ENCODE measurements at places on chromosomes 6 and 20. TPM values are rescaled to one million over a fixed set of nuclear protein-coding genes. Genes with fewer than 3 reads are reported as not detected.

DNA sequence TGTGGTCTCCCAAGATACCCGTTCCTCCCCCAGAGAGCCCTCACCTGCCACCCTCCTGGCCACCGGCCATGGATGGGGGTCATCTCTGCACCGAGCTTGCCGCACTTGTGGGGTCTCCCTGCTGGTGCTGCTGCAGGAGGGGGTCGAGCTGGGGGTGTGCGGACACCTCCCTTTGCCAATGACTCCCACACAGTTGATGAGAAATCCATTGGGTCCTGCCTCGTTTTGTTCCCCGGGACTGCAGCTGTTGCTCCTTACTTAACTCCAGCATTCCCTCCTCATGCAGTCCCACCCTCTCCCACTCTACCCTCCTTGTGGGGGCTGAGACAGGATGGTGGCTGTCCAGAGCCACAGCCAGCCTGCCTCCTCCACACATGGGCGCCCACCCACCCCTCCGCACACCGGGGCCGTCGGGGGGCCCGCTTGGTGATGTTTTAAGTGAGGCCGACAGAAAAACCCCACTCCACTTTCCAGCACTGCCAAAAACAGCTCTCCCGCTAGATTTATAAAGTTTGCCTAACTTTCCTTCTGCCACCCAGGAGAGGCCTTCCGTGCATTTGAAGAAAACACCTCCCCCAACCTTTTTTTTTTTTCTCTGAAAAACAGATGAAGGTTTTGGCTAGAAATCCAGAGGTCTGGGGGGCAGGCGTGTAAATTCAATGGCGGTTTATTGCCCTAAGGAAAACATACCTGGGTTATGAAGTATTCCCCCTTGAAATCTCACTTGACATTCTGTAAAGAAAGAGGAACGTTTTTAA is 53.5 kb upstream of the APCDD1L start:
- no peak for DNase-seq

- DNase-seq = no peak
Observed at GRCh38 chr6:166313255-166314070, 5.3 kb upstream of the PRR18 start.

DNA sequence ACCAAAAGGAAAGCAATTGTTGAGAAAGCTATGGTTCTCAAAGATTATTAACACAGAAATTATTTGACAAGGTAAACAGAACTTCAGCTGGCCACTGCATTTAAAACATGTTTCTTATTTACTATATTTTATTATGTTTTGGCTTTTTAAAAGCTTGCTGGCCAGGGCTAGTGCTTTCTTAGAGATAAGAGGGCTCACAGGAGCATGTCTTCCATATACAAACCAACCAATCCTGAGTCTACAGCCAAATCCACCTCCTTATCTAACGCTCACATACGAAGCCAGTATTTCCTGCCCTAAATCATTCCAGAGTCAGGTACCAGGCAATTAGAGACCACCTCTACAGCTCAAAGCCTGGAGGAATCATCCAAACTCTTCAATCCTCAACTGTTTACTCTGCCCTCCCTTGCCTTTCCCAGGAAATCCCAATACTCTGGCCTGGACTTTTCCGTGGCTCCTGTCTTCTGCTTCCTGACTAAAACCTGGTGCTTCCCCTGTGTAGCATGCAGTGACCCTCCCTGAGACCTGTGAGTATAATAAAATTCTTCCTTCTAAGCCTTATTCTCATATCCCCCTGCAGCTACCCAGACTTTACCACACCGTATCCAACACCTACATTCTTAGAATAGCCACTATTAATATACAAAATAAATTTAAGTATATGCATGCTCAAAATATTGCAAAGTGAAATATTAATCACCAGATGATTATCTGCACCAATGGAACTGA is 33.2 kb downstream of the RANBP9 start:
- no peak for DNase-seq

DNA sequence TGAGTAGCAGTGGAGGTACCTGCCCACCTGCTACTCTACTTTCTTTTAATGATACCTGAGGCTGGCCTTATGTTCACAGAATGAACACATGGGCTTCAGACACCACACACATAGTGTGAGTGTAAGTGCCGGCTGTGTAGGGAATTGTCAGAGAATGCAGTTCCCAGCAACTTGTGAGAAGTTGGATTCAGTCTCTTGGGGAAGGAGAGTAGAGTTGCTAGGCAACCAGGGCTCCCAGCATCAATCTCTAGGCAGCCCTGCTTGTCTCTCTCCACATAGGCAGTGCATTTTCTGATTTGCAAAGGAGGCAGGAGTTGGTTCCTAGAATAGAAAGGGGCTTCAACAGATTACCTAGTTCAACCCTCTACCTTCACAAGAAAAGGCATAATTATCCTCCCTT is 74.1 kb downstream of the BFSP1 start:
- no peak for DNase-seq

- no peak for DNase-seq
Observed at GRCh38 chr20:18377896-18378481, 88.8 kb downstream of the DZANK1 start.

GRCh38 chr20:51021067-51022025 is 1.6 kb downstream of the KCNG1 start:
- DNase-seq = no peak

DNA sequence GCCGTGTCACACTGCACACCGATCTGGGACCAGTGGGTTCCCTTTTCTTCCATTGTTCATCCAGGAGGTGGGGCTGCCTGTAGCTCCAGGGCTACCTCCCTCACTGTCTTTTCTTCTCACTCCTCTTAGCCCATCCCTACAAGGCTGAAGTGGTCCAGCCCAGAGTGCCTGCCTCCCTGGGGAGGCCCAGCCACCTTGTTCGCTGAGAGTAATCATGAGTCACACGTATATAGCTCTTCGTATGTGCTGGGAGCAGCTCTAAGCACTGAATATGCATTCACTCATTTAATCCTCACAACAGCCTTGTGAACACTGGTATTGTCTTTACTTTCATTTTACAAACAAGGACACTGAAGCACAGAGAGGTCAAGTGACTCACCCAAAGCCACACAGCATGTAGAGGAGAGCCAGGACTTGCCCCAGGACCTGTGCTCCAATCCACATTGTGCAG is 14.7 kb upstream of the CCDC167 start:
- no peak for DNase-seq

- DNase-seq = no peak
Observed at GRCh38 chr6:15996030-15996429, 132.9 kb upstream of the MYLIP start.

DNA sequence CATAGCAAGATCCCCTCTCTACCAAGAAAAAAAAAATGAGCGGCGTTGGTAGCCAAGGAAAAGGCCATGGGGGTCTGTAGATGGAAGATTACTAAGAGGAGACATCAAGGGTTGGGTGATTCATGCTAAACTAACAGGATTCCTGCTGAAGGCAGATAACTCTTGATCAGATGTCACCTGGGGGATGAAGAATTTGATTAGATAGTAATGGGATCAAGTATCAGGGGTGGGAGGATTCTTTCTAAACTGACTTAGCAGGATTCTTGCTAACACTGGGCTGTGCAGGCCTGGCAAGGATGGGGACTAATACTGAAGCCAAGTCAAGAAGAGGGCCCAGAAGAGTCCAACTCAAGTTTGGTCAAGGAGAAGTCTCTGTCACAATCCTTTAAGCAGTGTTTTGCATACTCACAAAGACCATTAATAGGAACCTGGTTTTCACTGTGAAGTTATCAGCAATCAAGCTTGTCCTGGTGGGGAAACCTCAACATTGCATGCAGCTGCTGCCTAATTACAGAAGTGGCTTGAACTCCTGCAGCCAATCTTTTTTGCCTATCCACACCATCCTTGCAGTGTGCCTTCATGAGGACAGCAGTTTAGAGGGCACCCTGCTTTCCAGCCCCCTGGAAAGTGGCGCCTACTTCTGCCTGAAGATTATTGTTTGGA is 61.3 kb downstream of the ANKRD6 start:
- no peak for DNase-seq

- DNase-seq = no peak
Observed at GRCh38 chr20:36311141-36311853, 5.2 kb downstream of the DLGAP4 start.

DNA sequence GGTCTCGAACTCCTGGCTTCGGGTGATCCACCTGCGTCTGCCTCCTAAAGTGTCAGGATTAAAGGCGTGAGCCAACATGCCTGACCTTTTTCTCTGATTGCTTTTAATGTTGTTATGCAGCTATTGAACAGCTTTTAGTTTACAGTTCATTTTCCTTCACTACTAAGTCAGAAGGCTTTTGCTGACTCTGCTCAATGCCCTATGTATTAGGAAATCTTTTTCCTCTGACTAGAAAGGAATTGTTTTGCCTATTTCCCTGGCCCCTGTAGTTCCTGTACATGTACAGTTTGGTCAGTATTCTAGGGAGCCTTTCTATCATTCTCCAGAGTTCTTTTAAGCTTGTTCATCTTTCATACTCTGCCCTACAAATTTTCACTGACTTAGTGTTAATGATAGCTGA is 280.2 kb downstream of the CDKAL1 start:
- DNase-seq = no peak

DNA sequence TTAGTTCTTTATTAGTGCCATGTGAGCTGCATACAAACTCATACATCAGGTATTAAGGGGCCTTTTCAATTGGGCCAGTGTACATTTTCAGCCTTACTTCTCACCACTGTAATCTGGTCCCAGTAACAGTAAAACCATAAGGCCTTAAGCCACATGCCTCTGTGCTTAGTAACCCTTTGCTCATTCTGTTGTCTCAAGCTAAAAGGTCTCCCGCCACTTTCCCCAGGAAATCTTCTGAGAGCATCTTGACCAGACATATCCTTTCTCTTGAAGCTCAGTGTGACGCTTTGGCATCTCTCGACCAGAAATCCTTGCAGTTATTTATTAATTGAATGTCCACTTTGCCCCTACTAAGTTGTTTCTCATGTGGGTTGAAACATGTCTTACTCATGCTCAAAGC is 68.0 kb downstream of the CYP39A1 start:
- DNase-seq = no peak

DNA sequence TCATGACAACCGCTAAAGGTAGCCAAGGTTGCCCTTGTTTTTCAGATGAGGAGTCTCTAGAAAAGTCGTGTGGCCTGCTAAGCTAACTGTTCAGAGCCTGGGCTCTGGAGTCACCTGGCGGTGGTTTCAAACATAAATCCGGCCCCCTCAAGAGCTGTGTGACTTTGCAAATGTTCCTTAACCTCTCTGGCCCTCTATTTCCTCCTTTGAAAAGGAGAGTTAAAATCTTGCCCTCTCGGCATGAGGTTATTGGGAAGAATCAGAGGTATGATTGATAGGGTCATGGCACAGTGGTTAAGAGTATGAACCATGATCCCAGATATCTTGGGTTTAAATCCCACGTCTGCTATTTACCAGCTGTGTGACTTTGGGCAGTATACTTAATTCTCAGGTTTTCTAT is 5.6 kb upstream of the LBP start:
- no peak for DNase-seq

- no peak for DNase-seq
Observed at GRCh38 chr20:5729348-5729747, 20.9 kb upstream of the SHLD1 start.

- no peak for DNase-seq
Observed at GRCh38 chr6:36339146-36339545, 2.5 kb upstream of the BNIP5 start.

DNA sequence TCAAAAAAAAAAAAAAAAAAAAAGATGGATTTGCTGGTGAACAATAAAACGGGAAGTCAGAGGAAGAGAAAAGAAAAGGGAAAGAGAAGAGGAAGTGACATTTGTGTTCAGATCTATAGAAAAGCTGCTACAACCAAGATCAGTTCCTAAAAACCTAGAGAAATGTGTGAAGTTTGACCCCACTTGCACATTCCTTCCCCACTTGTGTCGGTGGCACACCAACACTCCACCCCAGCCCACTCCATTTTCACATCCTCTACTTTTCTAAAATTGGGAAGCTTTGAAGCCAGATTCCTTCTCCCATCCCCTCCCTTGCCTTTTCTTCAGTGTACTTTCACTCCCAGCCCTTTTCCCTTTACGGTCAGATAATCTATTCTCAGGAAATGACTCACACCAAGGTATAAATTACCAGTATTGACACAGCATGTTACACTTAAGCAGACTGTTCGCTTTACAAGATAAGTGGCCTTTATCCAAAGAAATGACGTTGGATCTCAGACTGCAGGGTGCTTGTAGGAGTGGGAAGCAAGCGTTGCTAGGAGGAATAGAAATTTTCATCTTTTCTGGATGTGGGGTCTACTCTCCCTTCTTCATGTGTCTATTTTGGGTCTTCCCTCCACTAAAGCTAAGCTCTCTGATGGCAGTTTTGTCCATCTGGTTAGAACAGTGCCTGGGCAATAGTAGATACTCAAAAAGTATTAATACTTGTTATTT is 92.5 kb upstream of the ADGRF1 start:
- DNase-seq = no peak

GRCh38 chr6:125164696-125165095 is 11.1 kb downstream of the TPD52L1 start:
- DNase-seq = no peak

GRCh38 chr20:53503517-53503919 is 90.1 kb downstream of the ZNF217 start:
- DNase-seq = no peak

DNA sequence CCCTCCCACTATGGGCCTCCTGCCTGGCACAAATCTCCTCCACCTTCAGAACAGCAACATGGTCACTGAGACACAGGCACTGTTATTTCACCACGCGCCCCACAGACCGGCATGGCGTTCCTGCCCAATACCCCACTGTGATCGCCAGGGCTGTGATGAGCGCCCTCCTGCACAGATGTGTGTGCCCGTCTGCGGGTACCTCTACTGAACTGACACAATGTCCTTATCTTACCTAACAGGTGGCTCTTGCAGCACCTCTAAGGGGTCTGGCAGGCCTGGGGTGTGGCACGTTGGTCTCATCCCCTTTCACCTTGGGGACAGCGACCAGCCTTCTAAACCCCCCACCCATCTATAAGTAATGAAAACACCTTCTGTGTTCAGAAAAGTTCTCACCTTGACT is 64.2 kb downstream of the STAU1 start:
- no peak for DNase-seq

DNA sequence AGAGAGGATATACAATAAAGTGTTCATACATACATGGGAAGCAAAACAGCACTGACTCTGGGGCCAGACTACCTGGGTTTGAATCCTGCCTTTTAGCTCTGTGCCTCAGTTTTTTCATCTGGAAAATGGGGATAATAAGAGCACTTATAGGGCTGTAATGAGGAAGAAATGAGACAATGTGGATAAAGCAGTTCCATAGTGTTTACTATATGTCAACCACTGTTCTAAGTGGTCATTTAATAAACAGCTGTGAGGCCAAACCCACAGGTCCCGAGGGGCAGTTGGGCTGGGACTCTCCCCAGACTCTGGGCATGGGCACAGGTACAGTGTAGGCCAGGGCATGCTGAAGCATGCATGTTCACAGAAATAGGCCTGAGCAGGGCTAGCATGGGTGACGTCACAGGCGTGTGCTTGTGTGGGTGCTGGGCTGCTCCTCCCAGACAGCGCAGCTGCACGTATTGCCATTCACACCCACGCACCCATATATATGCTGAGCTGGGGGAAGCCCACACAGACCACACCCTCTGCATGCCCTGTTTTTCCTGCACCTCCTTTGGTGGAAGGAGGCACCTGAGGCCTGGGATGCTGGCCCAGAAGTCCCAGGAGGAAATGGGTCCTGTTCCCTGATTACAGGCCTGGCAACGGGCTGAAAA is 3.5 kb upstream of the PLCG1 start:
- DNase-seq = no peak

GRCh38 chr20:20367575-20368417 is at the start of gene INSM1:
TSS of gene INSM1 (plus strand) at chr20:20368104. CDS start at chr20:20368268, 164 bp downstream.
- no peak for DNase-seq

PSORS1C2 gene
- total RNA-seq = not detected

TCP11 gene
- not detected for total RNA-seq

SAMD5 gene
- total RNA-seq = 0.08 TPM

SLC32A1 gene
- 0.33 TPM for total RNA-seq

SLC22A3 gene
- 2.7 TPM for total RNA-seq

ZSWIM1 gene
- 15.6 TPM for total RNA-seq

NOX3 gene
- not detected for total RNA-seq

LIME1 gene
- 4.5 TPM for total RNA-seq
